ENCODE measurements at places on chromosomes 2 and 18.

DNA sequence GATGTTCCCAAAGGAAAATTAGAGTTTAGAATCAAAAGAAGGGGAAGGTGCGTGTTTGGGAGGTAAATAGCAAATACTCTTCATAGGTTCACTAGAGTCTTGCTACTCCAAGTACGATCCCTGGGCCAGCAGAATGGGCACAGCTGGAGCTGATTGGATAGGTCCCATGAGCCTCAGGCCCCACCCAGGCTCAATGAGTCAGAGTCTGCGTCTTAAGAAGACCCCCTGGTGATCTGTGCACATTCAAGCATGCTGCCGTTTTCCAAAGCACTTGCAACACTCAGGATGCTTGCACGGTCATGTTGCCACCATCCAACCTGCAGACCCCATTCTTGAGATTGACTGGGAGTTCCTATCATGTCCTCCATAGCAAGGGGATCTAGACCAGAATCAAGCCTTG is 40.5 kb downstream of the ABCG8 start:
- no peak for DNase-seq

DNA sequence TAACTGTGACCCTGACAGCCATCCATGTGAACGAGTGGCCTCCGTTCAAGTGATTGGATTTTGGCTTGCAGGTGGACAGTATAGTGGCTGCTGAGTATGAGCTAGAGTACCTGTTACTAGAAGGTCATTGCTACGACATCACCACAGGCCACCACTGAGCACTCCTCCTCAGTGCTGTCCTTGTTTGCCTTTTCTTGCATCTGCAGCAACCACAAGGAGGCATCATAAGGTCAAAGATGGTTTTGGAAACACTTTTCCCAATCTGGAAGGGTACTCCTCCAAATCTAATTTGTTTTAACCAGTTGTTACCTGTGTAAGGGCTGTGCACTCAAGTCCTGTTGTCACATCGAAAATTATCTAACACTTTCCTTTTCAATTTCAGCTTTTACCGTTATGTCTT is 81.2 kb downstream of the UGGT1 start:
- DNase-seq: no peak

GRCh38 chr2:154187948-154188347 is 316.2 kb downstream of the GALNT13 start:
- DNase-seq: no peak

DNA sequence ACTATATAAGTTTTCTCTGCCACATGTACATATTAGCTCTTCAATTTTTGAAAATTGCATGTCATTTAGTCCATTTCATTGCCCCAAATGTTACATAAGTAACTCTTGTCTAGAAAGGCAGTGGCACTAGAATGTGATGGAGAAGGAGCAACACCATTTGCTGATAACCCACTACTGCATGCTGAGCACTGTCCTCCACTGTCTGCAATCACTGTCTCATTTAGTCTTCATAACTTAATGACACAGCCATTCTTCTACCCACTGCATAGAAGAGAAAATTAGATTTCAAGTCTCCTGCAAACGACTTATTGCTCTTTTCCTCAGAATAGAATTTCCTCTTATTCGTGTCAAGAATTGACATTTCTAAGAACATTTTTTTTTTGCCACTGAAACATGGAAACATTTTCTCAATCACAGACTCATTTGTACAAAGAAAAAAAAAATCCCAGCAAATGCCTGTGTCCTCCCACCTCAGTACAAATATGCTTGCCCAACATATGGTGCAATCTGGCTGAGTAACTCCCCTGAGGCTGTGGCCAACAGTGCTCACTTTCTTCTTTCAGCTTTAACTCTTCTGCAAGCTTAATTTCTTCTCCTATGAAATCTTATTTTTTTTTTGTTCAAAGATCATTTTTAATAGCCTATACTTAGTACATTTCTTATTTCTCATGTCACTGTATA is 768.6 kb upstream of the HS6ST1 start:
- DNase-seq: peak; percentile 24

DNA sequence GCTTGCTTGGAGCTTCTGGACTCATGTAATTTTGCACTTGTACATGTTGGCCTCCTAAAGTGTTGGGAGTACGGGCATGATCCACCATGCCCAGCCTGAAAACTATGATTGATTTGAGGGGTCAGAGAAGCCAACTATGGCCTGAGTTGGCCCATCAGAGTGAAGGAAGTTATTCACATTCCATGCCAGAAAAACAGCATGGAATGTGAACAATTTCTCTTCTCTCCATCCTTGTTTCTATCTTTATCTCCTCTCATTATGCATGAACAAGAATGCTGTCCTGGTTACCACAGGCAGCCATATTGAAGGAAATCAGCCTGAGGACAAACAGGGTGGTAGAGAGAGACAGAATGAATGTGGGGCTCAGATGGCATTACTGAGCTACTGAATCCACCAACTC is 3.5 kb upstream of the CD226 start:
- DNase-seq: no peak

DNA sequence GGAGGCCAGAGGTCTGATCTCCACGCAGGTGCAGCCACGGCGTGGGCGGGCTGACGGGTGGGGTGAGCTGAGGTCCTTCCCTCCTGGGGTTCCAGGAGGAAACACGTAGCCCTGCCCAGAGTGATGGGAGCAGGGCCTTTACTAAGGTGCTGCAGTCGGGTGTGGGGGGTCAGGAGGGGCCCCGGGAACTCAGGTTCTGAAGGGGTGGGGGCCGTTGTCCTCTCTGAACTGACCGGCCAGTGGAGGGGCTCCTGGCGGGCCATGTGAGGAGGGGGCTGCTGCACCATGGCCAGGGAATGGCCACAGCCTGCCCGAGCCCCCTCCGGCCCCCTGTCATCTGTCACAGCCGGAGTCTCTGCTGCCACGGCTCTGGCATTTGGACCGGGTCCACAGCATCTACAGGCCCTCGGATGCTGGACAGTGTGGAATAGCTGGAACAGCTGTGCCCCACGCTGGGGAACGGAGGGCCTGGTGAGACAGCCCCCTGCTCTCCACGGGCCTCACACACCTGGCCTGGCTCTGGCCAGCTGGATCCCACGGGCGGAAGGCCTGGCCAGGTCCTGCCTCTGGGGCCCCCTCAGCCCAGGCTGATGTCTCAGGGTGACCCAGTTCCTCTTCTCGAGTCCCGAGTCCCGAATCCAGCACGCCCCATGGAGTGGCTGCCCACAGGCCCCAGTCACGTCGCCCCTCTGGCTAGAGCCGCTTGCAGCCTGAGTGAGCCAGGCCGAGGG is 145.6 kb upstream of the GPC1 start:
- DNase-seq: no peak

DNA sequence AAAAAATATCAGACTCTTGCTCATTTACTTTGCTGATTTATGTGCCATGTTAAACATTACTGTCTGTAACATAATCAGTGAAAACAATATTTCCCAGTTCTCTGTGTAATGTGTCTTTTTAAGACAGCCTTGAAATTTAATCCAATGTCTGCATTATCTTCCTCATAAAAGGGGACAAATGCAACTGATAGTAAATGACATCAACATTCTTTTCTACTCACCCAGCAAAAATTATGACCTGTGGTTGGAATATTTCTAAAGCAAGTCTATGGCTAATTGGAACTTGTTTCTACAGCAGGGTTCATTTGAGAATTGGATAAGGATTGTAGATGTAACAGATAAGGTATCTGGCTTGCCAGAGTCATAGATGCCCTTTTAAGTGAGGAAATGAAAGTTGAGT is 34.8 kb downstream of the C1D start:
- DNase-seq: no peak

GRCh38 chr2:219037783-219038499 is 3.4 kb downstream of the CFAP65 start:
- DNase-seq: no peak

- DNase-seq: no peak
Measured at GRCh38 chr18:45588376-45589355, 26.6 kb upstream of the SLC14A2 start.

DNA sequence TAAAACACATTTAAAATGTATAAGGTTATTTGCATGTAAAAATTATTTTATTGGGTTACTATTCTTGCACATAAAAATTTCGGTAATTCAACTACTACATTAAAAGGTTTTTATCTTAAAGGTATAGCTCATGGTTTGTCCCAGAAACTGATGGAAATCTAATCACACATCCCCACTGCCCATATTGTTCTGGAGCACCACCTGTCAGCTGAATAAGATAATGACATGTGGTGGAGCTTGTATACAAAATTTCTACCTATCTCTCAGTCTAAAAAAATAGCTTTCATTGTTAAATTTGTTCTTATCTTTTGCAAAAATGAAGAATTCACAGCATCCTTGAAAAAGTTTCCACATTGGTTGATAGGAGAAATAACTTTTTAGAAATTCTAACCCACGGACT is 18.3 kb downstream of the ERBB4 start:
- DNase-seq: no peak

GRCh38 chr2:773256-774160 is 96.3 kb upstream of the TMEM18 start:
- no peak for DNase-seq

GRCh38 chr2:191462370-191462769 is 215.6 kb upstream of the NABP1 start:
- DNase-seq: no peak

DNA sequence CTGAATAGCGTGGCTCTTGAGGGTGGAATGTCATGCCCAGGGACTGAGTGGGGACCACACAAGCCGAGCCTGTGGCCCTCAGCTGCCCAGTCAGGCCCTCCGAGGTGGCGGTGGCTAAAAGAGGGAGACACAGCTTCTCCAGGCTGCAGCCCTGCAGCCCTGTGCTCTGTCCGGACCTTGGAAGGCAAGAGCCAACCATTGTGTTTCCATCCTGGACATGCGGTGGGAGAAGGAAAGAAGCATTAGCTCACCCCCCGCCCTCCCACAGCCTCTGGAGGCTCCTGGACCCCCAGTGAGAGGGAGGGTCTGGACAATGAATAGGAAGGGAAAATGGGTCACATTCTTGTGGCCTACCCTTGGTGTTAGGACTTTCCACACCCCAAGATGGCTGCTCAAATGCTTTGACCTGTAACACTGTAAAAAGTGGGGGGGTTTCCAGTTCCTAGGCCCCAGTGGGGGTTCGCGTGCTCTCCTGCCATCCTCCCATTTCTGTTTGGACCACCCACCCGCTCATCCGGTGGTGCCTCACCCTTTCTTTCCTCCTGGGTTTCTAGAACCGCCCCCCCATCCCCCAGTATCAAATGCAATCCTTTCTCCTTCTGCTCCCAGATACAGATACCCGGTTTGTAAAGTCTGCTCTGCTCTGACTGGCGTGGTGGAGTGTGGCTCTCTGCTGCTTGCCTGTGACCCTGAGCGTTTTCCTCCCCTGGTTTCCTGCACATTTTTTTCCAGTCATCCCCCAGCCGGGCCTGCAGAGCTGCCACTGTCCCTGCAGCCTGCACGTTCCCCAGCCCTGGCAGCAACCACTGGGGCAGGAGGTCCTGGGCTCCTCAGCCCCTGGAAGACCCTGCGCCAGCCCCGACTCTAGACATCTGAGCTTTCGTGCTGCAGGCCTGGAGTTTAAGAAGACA is 36.3 kb upstream of the SMAD7 start:
- no peak for DNase-seq

GRCh38 chr2:109560265-109560664 is 53.5 kb downstream of the SEPTIN10 start:
- no peak for DNase-seq

DNA sequence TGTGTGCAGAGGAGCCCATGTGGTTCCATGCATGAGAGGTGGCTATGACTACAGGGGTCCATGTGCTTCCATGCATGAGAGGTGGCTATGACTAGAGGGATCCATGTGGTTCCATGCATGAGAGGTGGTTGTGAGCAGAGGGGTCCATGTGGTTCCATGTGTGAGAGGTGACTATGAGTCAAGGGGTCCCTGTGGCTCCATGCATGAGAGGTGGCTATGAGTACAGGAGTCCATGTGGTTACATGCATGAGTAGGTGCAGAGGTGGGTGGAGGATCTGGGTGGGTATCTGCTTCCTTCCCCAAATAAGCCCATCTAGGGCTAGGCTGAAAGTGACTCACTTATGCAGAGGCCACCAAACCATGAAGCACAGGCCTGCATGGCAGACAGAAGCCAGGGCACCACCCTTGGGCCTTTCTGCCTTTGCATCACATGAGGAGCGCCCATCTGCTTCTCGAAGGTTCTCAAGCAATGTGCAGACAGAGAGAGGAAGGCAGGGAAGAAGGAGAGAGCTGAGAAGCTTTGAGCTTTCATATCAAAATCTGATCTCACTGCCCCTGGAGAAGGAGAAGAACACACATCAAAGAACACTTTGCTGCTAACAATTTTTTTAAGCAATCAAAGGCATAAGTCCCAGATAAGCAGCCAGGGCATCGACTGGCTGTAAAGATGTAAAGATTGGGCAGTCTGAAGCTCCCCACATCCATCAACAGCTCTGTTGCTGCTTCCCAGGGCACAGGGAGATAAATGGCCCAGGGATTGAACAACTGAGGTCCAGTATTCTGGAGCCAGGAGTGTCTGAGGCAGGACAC is 137.6 kb downstream of the TNS1 start:
- peak; percentile 47 for DNase-seq

DNA sequence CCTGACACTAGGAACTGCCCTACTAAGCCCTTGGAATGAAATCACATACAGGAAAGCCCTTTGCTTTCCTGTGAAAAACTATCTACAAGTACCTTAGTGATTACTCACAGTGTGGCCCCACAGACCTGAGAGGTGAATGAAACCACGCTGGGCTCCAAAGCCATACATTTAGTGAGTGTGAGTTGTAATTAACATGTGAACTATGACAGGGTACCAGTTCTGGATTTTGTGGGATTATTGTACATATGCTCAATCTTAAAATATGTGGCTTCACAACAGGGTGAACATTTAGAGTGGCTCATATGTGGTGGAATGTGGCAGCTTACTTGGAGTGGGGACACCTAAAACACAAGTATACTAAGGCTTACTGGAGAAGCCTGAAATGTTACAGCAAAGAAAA is 12.3 kb downstream of the KCTD1 start:
- DNase-seq: no peak

DNA sequence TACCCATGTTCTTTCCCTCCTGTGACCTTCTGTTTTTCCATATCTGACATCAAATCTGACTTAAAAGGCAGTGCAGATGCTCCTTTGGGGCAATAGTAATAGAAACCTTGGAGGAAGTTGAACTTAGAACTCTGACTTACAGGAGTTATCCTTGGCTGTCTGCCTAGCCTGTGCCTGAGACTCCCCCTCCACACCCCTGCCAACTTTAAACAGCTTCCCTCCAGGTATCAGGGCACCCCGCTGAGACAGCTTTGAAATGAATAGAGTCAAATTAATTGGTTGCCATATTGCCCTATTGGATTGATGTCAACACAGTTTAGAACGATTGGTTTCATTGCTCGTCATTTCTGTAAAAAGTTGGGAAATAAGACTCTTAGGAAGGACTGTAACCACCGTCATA is 322.0 kb downstream of the PRKCE start:
- no peak for DNase-seq

GRCh38 chr2:1621041-1621440 is 123.3 kb downstream of the PXDN start:
- DNase-seq: no peak

DNA sequence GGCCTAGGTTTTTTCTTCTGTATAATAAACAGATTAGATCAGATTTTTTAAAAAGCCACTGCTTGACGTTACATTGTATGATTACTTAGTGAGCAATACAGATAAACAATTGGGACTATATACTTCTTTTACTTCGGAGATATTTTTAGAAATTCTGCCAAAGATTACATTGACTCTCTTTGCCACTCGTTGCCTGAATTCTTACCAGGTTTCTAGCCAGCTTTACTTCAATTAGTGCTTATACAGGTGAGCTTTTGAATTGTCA is 156.6 kb downstream of the HAUS1 start:
- no peak for DNase-seq

- no peak for DNase-seq
Measured at GRCh38 chr18:24860978-24861680, 400.7 kb downstream of the HRH4 start.

All from suppressor macrophage treated with lipopolysaccharide for 1 hour (primary cell).